ENCODE measurements at places on chromosomes 7 and 10.
A peak's percentile ranks its signal among the peaks of the same experiment; 100 is the strongest.

- DNase-seq, result no peak
Measured at GRCh38 chr7:65250697-65251395, 122.8 kb upstream of the ZNF92 start.

- no peak for DNase-seq
Measured at GRCh38 chr7:87128861-87129267, 23.4 kb upstream of the DMTF1 start.

DNA sequence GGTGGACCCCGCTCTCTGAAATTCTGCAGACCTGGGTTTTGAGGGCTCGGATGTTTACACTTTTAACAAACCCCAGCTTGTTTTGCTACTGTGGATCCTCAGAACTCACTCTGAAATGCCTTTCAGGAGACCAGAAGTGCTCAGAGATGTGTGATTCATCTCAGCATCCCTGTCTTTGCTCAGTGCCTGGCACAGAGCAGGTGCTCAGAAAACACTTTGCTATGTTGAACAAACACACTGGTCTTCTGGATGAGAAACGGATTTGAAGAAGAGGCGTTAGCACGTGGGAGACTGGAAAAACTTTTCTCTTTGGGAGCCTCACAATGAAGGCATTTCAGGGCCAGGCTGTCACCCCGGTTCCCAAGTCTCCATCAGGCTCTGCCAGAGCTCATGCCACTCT, 53.3 kb downstream of the SH3PXD2A start:
- no peak for DNase-seq

DNA sequence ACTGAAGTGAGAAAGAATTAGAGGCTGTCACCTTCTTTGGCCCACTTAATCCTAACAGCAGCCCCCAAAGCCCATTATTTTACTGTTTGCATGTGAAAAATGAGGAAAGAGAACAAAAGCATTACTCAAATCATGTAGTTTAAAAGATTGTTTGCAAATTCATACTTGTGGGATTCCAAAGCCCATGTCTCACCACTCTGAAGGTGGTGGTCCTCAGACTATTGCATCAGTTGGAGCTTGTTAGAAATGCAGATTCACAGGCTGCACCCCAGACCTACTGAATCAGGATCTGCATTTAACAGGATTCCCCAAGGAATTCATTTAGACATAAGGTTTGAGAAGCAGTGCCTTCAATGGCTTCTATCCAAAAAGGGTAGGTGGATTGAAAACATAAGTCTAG, 93.7 kb upstream of the PDE1C start:
- DNase-seq, result no peak

DNA sequence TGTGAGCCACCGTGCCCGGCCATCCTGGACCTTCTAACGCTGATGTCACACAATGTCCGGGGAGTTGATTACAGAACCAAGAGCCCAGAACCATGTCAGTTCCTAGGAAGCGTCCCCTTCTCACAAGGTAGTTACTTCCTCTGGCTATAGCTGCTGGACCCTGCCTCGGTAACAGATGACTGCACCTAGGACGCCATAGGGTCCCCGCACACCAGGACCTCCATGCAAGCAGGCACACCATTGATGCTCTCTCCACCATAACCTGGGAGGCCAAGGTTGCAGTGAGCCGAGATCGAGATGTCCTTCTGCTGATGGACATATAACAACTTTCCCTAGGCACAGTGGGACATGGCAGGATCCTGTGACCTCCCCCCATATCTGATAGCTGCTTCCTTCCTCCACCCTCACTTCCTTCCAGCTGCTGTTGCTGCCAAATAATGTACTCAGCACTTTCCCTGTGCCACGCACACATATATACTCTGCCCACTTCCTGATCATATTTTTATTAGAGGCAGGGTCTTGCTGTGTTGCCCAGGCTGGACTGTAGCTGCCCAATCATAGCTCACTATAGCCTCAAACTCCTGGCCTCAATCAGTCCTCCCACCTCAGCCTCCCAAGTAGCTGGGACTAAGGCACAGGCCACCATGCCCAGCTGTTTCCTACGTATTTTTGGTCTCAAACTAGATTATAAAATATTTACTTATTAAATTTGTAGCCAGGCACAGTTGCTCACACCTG, 3.5 kb upstream of the SNX8 start:
- DNase-seq, result no peak

- DNase-seq, result no peak
Measured at GRCh38 chr7:84138411-84138810, 56.2 kb downstream of the SEMA3A start.

GRCh38 chr10:69045441-69046300, 42.2 kb upstream of the SRGN start:
- no peak for DNase-seq

DNA sequence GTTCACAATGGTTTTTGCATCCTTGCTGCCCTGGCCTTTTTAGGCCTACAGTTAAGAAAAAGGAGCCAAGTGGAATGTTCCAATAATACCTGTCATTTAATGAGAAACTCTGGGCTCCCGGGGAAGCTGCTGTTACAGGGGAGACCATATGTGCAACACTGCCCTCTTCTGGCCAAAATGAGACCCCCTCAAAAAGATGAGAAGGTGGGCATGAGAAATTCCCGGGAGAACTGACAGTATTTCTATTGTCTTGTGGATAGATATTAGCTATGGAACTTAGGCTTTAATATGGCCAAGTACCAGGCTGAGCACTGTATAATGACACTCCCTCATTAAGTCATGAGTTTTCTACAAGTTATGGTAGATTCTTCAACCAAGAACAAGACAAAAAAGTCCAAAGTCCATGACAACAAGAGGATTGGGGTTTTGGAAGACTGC, 99.4 kb downstream of the CCDC3 start:
- peak; percentile 73 for DNase-seq

- no peak for DNase-seq
Measured at GRCh38 chr10:72081210-72081609, 7.1 kb downstream of the SPOCK2 start.

Measured in neural crest cell (in vitro differentiated cells).